ENCODE measurements at places on chromosomes 5 and 9.
A peak's percentile ranks its signal among the peaks of the same experiment; 100 is the strongest.

DNA sequence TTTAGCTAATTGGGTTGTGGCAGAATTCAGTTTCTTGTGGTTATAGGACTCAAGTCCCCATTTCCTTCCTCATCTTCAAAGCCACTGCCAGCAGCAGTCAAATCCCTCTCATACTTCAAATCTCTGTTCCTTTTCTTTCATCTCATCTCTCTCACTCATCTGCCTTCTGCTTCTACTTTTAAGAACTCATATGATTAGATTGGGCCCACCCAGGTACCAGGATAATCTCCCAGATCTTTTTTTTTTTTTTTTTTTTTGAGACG is 8.0 kb upstream of the REEP5 start:
- no peak for DNase-seq

- DNase-seq: no peak
These were observed 813.3 kb upstream of the CDH6 start for GRCh38 chr5:30380228-30380627.

- no peak for DNase-seq
These were observed 30.4 kb downstream of the RNF145 start for GRCh38 chr5:159178978-159179377.

GRCh38 chr5:149358294-149358651 is 427 bp downstream of the PCYOX1L start:
- DNase-seq: no peak

GRCh38 chr5:151062405-151063141 is 18.3 kb downstream of the TNIP1 start:
- no peak for DNase-seq

GRCh38 chr9:123346026-123346425 is 10.0 kb upstream of the CRB2 start:
- no peak for DNase-seq

DNA sequence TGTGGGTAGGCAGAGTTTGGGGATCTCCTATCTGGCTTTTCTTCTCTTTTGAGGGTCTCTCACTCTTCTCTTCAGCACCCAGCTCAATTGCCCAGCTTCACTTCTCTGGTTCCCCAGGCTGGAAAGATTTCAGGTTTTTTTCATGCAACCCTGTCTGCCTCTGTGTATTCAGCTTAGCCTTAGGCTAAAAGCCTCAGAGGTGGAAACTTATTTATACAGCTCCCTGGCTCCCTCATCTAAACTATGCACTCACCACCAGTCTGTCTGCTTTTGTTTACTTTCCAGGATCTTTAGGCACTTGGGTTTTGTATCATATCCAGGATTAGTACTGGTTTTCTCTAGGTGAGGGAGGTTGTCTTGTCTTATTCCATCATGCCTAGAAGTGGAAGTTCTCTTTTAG is 540.2 kb upstream of the TRPC7 start:
- DNase-seq: no peak

GRCh38 chr5:174204535-174205313 is 159.2 kb downstream of the NSG2 start:
- DNase-seq: no peak

DNA sequence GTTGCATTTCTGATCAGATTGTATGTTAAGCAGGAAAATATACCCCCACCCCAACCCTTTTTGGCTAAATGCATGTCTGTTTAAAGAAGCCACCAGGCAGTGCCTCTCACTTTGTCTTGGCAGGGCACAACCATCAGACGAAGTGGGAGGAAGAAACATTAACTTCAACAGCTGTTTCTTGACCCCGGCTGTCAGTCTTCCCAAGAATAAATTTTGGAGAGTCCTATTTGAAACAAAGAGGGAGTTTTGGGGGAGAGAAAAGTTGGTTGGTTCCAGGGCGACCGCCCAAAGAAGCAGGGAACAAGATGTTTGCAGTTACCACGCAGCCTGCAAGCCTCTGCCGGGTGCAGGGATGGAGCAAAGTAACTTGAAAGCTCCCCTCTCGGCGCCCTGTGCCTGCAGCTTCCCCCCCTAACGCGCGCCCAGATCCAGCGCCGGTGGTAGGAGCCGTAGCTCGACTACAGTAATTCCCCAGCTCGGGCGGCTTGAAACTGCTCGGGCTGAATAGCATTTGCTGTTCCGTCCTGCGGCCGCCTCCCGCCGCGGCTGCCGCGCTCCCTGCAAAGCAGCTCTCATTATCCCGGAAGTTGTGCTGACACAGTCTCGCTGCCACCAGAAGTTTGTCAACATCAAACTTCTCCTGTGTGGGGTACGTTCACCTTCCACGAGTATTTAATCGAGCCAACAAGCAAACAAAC is 100.7 kb upstream of the SSBP2 start:
- peak; percentile 75 for DNase-seq

GRCh38 chr5:149811453-149811852 is 81.3 kb downstream of the PPARGC1B start:
- no peak for DNase-seq

- no peak for DNase-seq
These were observed 132.9 kb upstream of the ANKH start for GRCh38 chr5:15004506-15004905.

DNA sequence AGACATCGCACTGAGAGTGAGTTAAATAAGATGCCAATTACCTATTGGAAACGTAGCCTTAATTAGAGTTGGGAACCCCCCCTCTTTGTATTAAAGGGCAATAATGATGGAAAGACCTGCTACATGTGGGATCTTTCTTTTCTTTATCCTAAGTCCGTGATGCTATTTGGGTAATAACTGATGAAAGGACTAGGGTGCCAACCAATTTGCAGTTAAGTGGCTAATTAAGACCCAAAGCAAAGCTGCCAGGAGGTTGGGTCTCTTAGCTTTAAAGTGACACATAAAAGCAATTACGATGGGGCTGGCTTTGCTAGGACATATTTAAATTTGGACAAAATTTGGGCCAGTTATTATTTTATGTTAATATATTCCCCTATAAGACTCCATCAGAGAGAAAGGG is 728.8 kb downstream of the NR2F1-AS1 start:
- no peak for DNase-seq

- DNase-seq: no peak
These were observed 1.9 kb upstream of the TMEM171 start for GRCh38 chr5:73118391-73118973.

GRCh38 chr9:99257723-99258389 is 35.8 kb downstream of the SEC61B start:
- no peak for DNase-seq

- no peak for DNase-seq
These were observed 87.9 kb downstream of the MRPS27 start for GRCh38 chr5:72231991-72232703.

DNA sequence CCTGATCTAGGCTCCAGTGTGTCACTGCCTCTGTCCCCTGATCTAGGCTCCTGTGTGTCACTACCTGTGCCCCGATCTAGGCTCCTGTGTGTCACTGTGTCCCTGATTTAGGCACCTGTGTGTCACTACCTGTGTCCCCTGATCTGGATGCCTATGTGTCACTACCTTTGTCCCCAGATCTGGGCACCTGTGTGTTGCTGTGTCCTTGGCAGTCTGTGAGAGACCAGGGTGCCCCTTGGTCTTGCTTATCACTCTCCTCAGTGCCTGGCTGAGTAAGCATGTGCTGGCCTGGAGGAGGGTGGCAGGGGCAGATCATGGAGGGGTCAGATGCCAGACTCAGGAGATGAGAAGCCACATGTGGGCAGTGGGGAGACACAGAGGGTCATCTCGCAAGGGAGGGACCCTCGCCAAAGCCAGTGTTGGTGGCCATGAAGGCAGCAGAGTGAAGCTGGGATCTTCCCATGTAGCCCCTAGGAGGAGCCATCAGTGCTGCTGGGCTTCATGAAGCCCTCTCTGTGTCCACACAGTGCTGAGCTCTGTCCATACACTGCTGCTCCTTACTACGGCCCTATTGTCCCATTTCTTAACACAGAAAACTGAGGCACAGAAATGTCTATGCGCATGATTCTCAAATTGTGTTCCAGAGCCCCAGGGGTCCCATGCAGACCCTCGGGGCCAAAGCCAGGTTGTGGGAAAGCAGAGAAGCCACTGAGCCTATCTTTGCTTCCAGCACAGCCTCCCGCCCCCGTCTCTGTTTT is 15.5 kb downstream of the OLFML2A start:
- DNase-seq: no peak

GRCh38 chr5:87120518-87121303 is 147.0 kb upstream of the RASA1 start:
- no peak for DNase-seq

DNA sequence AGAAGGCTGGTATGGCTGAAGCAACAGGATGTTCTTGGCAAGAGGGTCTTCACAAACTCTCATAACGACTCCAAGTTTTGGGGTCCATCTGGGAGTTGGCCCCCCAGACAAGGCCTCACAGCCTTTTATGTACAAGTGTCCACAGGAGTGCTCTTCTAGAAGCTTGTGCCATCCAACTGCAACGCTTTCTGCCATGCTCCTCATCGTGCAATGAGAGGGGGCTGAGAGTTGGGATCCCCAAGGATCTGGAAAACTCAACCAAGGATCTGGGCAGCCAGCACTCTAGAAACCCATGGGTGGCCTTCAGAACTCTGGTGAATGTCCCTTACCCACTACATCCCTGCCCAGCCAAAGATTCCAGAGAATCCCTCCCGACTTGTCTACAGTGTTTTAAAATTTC is 8.5 kb upstream of the AMBP start:
- DNase-seq: no peak

DNA sequence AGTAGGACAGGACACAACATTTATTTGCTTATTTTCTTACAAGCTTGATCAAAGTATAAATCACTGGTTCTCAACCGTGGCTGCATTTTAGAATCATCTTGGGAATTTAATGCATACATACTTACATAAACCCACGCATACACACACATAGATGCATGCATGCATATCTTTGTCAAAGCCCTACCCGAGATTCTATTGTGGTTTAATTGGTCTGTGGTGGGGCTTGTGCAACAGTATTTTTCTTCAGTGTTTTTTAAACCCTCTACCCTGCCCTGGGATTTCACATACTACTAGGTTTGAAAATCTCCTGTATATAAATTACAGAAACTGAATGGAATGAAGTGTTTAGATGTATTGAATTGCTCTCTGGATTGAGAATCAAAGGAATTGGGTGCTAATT is 1166.2 kb downstream of the MAT2B start:
- DNase-seq: no peak

- no peak for DNase-seq
These were observed 17.2 kb upstream of the QRFP start for GRCh38 chr9:130913599-130914416.

GRCh38 chr5:170097934-170098333 is 7.8 kb upstream of the FOXI1 start:
- DNase-seq: no peak

DNA sequence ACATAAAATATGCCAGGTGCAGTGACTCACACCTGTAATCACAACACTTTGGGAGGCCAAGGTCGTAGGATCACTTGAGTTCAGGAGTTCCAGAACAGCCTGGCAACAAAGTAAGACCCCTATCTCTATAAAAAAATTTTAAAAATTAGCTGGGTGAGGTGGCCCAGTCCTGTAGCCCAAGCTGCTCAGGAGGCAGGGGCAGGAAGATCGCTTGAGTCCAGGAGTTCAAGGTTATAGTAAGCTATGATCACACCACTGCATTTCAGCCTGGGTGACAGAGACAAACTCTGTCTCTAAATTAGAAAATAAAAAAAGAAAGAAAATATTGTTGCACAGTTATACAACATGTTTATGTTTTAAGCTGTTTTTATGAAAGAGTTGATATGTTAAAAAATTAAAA is 6.8 kb downstream of the CENPK start:
- no peak for DNase-seq

DNA sequence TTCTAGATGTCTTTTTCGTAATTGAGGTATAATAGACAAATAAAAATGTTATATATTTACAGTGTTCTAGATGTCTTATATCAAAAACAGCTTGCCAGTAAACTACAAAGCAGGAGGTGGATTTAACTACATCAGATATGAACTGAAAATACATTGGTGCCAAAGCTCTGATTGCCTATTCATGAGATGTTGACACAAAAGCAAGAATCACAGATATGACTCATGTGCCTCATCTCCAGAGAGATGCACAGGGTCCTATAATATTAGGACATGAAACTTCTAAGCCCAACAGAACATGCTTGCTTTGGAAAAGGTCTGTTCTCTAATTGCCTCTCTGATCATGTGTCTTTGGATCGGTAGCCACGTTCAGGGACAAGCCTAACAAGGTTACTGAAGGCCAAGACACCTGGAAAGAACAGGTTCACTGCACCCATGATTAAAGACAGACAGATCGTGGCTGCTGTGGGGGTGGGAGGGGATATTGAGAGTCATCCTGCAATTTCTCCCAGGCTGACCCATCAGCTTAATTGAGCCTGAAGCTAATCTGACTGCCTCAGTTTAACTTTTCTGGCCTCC is 16.8 kb downstream of the ABCA1 start:
- no peak for DNase-seq

DNA sequence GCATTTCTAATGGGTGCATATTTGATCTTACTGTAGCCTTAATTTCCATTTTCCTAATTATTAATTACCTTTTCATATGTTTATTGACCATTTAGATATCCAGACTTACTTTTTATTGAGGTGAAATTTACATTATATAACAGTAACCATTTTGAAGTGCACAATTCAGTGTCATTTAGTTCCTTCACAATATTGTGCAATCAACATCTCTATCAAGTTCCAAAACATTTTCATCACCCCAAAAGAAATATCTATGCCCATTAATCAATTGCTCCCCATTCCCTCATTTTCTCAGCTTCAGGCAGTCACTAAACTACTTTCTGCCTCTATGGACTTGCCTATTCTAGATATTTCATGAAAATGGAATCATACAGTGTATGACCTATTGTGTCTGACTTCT is 5.9 kb downstream of the COL15A1 start:
- no peak for DNase-seq

GRCh38 chr9:109639674-109640579 is 140.1 kb upstream of the PALM2AKAP2 start:
- no peak for DNase-seq

- no peak for DNase-seq
These were observed 89.3 kb upstream of the CER1 start for GRCh38 chr9:14811844-14812243.

- no peak for DNase-seq
These were observed 136.3 kb upstream of the BASP1 start for GRCh38 chr5:17081142-17081541.

- no peak for DNase-seq
These were observed 93.7 kb downstream of the NFIB start for GRCh38 chr9:14220256-14220655.

DNA sequence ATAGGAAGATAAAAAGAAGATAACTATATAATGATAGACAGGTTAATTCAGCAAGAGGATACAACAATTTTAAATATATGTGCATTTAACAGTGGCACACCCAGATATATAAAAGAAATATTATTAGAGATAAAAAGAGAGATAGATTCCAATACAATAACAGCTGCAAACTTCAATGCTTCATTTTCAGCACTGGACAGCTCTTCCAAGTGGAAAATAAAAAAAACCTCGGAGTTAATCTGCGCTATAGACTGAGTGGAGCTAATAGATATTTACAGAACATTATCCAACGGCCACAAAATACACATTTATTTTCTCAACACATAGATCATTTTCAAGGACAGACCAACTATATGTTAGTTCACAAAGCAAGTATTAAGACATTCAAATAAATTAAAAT is 1229.5 kb upstream of the CDH6 start:
- DNase-seq: no peak
